ENCODE measurements at places on chromosomes 4 and X. TPM values are rescaled to one million over a fixed set of nuclear protein-coding genes. Genes with fewer than 3 reads are reported as not detected.

Gene XPNPEP2
- total RNA-seq = 0.67 TPM

Gene AMTN
- total RNA-seq = not detected

- no peak for DNase-seq
Observed at GRCh38 chrX:19893727-19894126, 6.3 kb upstream of the SH3KBP1 start.

- no peak for DNase-seq
Observed at GRCh38 chr4:63049726-63050125, 1359.5 kb downstream of the TECRL start.

Gene CPEB2
- total RNA-seq = 14.7 TPM
